ENCODE measurements at places on chromosomes 2 and 18.

DNA sequence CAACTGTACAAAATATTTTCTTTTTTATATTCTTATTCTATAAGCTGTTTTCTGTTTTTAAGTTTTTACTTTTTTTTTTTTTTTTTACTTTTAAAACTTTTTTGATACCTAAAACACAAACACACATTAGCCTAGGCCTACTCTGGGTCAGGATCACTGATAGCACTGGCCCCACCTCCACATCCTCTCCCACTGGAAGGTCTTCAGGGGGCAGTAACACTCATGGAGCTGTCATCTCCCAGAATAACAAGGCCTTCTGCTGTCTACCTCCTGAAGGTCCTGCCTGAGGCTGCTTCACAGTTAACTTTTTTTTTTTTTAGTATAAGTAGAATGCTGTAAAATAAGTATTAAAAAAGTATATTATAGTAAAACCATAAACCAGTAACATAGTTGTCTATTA, 415.1 kb downstream of the PTPRM start:
- no peak for DNase-seq

DNA sequence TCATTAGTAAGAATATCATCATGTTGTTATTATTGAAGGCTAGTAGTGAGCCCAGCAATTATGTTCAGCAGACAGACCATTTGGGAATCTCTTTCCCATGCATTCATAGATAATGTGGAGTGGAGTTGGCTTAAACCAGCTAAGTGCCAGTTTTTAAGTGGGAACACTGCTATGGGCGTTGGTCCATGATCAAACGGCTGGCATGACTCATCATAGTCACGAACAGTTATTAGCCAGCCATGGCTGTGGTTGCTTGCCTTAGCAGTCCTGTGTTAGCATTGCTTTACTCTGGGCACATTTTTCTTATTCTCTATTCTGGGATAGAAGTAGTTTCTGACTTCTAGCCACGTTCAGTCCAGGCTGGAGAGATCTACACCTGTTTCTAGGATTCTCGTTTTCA, 17.7 kb downstream of the EIF4E2 start:
- no peak for DNase-seq

- no peak for DNase-seq
Measured at GRCh38 chr18:58525517-58525916, 103.4 kb downstream of the ALPK2 start.

DNA sequence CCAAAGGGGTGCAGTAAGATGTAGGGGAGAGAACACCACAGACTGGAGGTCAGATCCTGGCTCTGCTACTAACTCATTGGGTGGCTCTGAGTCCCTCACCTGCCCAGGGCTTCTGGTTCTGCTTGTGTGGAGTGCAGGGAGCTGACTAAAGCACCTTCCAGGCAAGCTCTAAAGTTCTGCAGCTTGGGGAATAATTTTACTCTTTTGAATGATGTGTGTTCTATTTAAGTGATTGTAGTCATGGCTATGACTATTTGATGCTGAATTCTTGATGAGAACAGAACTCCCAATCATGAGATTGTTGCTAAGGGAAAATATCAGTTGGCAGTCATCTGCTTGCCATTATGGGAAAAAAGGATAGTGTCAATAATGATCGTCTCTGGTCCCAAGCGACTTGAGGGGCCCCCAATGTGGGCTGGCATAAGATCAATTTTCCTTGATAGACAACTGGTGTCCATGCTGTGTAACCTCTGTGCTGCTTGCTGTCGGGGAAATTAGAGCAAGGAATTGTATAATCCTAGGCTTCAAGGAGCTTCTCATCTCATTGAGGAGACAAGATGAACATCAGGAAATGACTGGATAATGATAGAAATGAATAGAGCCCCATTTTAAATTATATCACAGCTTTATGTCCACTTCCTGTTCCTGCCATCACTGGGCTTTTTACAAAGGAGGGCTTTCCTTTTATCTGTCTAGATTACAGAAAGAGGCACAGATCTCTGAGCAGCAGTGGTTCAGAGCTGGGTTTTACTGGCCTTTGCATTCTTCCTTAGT, 131.7 kb downstream of the SLC4A3 start:
- no peak for DNase-seq

DNA sequence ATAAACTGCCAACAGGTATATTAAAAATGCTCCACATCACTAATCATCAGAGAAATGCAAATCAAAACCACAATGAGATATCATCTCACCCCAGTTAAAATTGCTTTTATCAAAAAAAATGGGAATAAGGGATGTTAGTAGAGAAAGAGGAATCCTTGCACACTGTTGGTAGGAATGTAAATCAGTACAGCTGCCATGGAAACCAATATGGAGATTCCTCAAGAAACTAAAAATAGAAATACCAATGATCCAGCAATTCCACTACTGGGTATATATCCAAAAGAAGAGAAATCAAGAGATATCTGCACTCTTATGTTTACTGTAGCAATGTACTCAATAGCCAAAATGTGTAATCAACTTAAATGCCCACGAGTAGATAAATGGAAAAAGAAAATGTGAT, 40.6 kb downstream of the ZRANB3 start:
- DNase-seq, result no peak

DNA sequence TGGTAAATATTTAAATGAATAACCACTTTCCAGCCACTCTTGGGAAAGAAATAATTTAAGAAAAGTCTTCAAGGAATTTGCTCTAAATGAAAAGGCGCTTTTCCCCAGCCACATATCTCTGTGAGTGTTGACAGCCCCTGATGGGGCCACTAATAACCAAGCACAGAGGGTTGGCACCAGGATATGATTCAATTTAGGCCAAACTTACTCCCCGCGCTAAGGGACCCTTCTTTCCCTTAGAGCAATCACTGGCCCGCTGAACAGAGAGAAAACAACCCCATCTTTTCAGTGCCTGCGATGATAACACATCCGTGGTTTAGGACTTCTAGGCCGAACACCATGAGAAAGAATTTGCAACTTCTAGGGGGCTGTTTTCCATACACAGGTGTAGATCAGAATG, 310.8 kb downstream of the EIPR1 start:
- DNase-seq, result no peak

DNA sequence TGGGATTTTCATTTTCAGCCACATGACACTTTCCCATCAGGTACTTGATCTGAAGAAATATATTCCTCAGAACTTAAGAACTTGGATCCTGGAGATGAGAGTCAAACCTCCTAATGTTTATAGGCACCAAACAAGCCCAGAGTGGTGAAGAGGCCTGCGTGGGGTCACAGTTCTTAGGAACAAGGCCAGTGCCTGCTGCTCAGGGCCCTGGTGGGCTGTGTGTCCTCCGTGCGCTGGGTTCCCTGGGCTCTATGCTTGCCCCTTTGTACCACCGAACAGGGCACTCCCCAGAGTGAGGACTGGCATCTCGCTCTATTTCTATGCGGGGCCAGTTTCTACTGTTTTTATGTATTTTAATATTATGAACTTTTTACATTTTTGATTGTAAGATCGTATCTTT, 76.0 kb upstream of the RBM44 start:
- no peak for DNase-seq

- DNase-seq, result no peak
Measured at GRCh38 chr18:36176177-36176584, 11.1 kb upstream of the MOCOS start.

GRCh38 chr2:187658952-187659525, 104.8 kb upstream of the TFPI start:
- DNase-seq, result no peak

DNA sequence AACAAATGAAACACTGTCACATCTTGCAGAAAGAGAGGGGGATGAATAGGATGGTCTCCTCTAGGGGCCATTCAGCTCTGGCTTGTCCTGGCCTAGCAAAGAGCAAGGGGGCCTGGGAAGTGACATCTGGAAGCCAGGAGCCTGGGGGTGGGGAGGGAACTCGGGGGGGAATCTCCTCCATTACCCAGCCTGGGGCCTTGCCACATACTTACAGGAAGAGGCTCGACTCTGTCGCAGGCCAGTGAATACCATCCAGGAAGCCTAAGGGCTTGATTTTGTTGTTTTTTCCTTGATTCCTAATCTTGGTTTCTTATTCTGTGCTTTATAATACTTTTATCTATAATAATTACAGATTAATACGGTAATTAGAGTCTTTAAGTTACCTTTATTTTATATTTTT, 797.5 kb upstream of the ID2 start:
- DNase-seq, result no peak

DNA sequence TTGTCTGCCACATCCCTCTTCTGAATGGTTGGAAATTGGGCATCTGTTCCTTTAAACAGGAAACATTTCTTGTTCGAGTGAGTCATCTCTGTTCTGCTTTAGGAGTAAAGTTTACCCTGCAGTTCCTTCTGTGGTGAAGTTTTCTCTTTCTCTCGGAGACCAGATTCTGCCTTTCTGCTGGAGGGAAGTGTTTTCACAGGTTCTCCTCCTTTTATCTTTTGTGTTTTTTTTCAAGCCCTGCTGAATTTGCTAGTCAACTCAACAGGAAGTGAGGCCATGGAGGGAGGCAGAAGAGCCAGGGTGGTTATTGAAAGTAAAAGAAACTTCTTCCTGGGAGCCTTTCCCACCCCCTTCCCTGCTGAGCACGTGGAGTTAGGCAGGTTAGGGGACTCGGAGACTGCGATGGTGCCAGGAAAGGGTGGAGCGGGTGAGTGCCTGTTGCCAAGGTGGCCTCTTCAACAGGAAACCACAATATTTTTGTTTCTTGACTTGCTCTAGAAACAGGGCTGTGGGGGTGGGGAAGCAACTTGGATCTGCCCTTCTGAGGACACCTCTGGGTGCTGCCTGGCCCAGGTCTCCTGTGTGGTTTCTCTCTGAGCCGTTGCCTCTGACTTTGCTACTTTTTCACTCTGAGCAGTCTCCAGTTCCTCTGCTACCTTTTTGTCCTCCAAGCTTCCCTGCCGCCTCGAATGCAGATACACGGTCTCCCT, 2.2 kb upstream of the CASP8 start:
- DNase-seq, result peak; percentile 89

DNA sequence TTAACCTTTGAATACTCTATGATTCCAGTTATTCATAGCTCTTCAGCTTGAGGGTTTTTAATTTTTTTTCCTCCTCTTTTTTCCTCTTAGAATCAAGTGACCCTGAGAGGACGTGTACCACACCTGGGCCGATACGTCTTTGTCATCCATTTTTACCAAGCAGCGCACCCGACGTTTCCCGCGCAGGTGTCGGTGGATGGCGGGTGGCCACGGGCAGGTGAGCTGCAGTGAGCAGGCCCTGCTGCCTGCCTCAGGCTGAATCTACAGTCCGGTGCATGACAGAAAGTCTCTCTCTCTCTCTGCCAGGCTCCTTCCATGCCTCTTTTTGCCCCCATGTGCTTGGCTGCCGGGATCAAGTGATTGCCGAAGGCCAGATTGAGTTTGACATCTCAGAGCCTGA, 153.1 kb downstream of the LAMA3 start:
- DNase-seq, result no peak

DNA sequence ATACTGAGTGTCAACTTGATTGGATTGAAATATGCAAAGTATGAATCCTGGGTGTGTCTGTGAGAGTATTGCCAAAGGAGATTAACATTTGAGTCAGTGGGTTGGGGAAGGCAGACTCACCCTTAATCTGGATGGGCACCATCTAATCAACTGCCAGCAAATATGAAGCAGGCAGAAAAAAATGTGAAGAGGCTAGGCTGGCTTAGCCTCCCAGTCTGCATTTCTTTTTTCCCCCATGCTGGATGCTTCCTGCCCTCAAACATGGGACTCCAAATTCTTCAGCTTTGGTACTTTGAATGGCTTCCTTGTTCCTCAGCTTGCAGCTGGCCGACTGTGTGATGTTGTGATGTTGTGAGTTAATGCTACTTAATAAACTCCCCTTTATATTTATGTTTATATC, 577.4 kb downstream of the CPS1 start:
- no peak for DNase-seq

DNA sequence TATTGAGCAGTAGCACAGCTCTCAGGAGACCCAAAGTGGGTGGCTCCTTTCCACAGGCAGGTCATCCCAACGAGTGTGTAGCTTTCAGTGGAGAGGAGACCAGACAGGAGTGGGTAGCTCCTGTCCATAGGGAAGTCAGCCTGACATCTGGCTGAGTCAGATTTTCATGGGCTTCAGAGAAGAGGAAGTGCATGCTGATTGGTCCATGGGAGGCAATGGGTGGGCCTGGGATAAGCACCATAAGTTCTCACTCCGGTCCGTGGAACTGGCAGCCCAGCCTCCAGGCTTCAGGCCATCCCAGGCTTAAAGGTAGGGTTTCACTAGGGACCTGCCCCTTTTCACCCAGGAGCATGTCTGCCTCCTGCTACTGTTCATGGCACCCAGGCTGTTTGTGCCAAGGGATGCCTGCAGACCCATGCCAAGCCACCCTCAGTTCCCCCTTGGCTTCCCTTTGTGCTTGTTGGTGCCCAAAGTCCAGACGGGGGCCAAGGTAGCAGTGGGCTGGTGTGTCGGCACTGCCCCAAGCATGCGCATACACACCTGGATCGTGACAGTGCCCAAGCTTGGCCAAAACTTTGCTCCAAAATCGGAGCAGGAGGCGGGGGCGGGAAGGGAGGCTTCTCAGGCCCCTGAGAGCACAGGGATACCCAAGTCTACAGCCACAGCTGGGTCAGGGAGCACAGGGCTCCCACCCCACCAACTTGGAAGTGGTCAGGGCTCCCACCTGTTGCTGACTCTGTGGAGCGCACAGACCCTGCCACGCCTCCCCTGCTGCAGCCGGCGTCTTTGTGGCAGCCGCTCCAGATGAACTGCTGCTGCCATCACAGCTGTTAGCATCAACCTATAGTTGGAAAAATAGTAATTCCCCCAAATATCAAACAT, 26.4 kb downstream of the MARCHF7 start:
- DNase-seq, result no peak

DNA sequence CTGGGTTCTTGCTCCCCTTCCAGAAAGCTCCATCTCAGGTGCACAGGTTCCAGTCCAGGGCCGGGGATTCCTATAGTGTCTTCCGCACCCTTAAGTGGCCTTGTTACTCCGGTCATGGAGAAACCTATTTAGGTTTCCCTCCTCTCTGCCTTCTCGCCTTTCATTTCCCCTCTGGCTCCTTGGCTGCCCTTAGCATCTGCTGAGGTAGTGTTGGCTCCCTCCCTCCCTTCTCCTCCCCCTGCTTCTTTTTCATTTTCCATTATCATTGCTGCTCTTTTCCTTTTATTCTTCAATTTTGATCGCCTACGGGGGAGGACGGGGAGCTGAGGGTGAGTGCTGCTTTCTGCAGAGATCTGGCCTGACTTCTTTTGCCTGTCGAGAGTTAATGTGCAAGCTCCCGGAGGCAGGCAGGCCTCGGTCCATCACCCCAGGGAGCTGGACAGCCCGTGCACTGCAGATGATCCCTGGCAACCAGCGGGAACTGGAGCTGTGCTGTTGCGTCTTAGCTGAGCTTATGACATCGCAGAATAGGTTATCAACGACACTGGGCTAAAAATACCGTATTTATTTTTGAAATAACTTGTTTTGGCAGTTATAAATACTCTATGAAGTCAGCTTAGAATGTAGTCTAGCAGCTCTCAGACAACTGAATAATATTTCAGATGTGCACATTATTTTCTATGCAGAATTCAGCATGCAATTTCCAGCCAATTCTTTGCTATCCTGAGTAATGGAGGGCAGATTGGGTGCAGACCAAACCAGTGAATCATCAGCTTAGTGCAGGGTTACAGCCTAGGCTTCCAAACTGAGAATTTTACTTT, 141.9 kb downstream of the SLC4A3 start:
- DNase-seq, result no peak

GRCh38 chr2:22998359-22998758, 386.6 kb upstream of the KLHL29 start:
- no peak for DNase-seq

GRCh38 chr2:43515807-43516497, 79.9 kb downstream of the THADA start:
- DNase-seq, result no peak

GRCh38 chr2:52874466-52875106, 893.0 kb upstream of the CHAC2 start:
- no peak for DNase-seq

Measured in activated T-helper 1 cell treated with Interleukin-2 at 50 U/mL for 16 hours (primary cell).